Pulmonary artery endothelial cell (primary cell): ENCODE measurements at places on chromosomes 16 and 17.

- DNase-seq, result no peak
These were observed 234.4 kb downstream of the ZNF423 start for GRCh38 chr16:49621241-49622083.

DNA sequence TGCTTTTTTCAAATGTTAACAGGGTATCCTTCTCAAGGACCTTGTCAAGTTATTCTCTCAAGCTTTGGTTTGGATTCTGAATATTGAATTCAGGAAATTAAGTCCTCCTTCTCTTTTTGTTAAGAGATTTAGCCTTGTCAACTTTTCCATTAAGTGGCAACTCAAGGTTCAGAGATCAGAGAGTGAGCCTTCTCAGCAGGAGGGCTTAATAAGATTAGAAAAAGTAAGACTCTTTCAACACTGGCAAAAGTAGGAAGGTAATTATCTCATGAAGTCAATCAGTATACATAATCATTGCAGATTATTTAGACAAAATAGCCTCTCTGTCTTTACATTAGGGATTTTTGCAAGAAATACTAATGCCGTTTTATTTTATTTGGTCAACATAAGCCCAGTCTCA, 330.7 kb downstream of the KIF2B start:
- DNase-seq, result no peak

- DNase-seq, result no peak
These were observed 74.1 kb downstream of the SOCS1 start for GRCh38 chr16:11181899-11182279.

DNA sequence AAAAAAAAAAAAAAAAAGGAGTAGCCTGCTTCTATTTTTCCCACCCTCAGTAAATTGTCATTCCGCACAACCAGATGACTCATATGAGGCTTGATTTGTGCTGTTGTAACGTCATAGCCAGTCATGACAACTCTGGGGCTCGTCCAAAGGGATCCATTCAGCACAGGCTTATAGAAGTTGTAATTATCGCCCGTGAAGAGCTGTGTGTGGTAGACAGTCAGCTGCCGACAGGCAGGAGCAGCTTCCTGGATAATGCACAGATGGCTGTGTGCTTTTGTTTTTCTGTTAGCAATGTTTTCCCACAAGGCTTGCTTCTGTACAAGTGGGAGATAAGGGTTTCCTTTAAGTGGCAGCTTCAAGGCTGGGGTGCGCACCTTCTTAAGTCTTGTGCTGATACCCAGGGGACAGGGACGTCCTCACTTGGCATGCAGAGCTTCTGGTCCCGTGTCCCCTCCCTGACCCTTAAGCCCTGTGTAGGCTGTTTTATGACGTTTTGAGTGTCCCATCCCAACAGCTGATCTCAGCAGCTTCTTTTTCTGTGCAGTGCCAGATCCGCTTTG, 26.0 kb downstream of the SNX29 start:
- DNase-seq, result no peak

DNA sequence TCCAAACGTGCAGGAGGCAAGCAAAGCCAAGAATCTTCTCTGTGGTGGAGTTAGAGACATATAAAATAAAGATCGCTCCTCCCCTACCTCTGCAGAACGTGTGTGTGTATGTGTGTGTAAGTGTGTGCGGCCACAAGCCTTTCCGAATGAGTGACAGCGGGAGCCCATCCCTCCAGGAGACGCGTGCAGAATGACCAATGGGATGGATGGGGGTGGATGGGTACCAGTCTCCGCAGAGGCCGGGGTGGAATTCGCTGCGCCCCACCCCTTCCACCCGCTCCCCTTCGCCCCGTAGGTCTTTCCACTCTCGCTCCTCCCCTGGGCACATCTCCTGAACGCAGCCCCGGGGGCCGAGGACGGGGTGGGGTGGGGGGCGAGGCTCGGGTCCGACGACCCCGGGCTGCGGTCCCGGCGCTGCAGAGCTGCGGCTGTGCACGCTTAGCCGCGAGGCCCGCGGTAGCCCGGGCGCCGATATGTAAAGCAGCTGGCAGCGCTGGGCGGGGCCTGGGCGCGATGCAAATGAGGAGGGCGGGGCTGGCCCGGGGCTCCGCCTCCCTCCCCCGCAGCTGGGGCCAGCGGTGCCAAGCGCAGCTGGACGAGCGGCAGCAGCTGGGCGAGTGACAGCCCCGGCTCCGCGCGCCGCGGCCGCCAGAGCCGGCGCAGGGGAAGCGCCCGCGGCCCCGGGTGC, at the start of gene PRKCB:
Gene PRKCB, plus strand, starts transcription at position 594 of the 688 bp plus-strand sequence.
- no peak for DNase-seq

- DNase-seq, result no peak
These were observed 44.5 kb downstream of the VMP1 start for GRCh38 chr17:59751955-59752413.

- DNase-seq, result no peak
These were observed 13.9 kb downstream of the SNN start for GRCh38 chr16:11681976-11682654.

GRCh38 chr17:20304961-20305360, 162.4 kb downstream of the LGALS9B start:
- no peak for DNase-seq

GRCh38 chr16:86826941-86827340, 248.6 kb downstream of the FOXL1 start:
- no peak for DNase-seq

GRCh38 chr17:73042809-73043685, 49.4 kb downstream of the SLC39A11 start:
- no peak for DNase-seq

- DNase-seq, result no peak
These were observed 14.2 kb downstream of the SAP30BP start for GRCh38 chr17:75681289-75681688.

DNA sequence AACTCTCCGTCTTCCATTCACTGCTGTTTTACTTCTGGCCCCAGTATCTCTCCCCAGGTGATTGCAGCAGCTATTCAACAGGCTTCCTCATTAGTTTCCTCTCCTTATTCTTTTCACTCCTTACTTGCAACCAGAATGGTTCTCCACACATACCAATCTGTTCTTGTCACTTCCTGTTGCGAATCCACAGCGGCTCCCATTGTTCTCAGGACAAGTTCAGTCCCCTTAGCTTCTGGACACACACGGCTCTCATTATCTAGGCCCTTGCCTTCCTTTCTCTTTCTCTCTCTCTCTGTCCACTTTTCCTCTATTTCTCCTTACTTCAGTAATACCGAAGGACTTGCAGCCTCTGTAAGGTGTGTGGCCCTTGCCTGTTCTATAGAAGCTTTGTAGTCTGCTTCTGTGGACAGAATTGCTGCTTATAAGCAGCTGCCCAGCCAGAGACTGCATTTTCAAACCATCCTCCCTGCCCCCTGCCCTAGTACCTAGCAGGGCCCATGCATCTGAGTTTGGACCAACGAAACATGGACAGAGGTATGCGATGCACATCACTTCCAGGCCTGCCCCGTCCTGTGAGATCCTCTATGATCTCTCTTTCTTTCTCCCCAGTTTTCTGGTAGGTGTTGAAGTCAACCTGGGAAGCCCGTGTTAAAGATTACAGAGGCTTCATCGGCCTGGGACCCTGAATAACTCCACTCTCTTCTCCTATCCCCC, 45.7 kb downstream of the VAT1L start:
- DNase-seq, result peak; percentile 92

- no peak for DNase-seq
These were observed 308.2 kb upstream of the GOT2 start for GRCh38 chr16:59042301-59042700.

DNA sequence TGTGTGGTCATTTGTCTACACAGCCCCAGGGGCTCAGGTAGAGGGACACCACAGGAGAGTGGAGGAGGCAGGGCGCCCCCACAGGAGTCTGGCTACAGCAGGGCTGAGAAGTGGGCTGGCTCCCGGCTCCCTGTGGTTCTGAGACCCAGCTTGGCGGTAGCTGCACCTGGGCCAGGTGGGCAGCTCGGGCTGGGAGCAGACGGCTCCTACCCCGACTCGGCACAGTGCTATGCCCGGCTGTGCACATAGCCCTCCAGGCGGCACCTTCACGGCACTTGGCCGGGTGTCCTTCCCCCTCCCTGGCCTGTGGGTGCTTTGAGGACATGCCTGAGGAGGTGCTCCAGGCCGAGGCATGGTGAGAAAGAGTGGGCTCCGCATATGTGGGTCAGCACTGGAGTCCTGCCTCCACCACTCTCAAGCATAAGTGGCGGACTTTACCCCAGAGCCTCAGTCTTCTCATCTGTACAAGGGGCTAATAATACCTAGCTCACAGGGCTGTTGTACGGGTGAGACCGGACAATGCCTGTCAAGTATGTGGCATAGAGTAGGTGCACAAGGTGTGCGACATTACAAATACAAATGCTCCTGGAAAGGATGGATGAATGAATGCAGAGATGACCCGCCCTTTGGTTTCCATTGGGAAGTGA, 50.1 kb upstream of the JPH3 start:
- no peak for DNase-seq

GRCh38 chr16:57998992-57999365, 1.5 kb downstream of the ZNF319 start:
- DNase-seq, result no peak

GRCh38 chr17:63917646-63918045, 993 bp downstream of the GH1 start:
- no peak for DNase-seq

DNA sequence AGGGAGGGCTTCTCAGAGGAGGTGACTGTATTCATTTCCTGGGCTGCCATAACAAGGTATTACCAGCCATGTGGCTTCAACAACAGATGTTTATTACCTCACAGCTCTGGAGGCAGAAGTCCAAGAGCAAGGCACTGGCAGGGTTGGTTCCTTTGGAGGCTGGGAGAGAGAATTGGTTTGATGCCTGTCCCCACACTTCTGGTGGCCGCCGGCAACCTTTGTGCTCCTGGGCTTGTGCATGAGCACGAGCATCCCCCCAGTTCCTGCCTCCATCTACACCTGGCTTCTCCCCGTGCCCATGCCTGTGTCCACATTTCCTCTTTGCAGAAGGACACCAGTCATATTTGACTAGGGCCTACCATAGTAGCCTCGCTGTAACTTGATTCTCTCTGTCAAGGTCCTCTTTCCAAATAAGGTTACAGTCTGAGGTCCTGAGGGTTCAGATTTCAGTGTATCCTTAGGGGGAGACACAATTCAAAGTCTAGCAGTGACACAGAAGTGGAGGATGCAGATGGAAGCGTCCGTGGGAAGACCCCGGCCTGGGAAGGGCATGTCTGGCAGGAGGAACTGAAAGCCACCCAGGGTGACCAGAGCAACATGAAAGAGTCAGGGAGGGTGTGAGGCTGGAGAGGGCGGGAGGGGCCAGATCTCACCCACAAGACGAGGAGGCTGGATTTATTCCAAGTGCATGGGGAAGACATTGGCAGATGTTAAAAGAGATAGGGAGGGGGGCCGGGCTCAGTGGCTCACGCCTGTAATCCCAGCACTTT, 188.2 kb upstream of the HSBP1 start:
- no peak for DNase-seq

GRCh38 chr17:33390479-33391176, 97.5 kb upstream of the ASIC2 start:
- no peak for DNase-seq

GRCh38 chr17:60579090-60579489, 20.9 kb upstream of the PPM1D start:
- DNase-seq, result no peak

DNA sequence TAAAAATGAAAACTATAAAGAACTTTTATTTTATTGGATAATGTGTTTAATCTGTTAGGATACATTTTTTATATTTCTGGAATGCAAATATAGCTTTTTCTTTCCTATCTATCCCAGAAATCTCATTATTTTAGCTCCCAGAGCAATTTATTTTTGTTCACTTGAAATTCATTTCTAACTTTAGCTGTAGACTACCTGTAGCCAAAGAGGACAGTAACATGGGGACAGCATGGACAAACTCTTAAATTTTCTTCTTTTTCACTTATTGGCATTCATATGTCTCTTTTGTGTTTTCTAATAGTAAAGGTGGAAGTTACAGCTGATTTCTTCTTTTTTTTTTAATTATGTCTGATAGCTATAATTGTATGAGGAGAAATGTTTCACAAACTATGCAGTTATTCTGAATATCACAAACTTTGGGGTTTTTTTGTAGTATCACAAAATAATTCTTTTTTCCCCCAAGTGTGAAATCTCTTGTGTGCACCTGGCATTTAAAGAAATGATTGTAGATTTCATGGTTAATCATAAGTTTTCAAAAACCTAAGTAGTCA, 55.4 kb downstream of the VMP1 start:
- no peak for DNase-seq

GRCh38 chr16:20260215-20261009, 66.9 kb downstream of the GP2 start:
- no peak for DNase-seq

DNA sequence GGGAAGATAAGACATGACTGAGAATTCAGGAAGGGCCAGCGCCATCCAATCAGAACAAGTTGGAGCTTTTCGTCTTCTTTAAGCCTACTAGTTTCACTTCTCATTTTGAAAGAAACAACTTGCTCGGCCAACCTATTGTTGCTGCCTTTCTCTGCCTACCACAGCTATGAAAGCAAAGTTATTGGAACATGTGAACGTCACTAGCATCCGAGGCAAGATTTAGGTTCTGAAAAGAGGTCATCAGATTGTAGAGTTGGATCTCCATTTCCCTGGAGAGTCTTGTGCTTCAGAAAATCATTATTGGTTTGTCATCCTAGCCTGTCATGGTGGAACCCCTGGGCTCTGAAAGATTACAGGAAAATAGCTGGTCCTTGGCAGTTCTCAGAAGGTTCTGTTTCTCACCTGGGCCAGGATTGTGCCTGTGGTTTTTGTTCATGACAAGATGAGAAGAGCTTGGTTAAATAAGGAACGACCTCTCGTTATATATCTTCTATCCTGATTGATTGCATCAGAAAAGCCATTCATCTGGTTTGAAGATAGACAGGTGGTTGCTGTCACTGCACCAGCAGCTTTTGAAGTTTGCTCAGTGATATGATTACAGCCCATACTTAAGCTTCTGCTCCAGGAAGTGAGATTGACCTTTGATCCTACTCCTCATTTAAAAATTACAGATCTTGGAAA, 25.3 kb downstream of the CDH13 start:
- DNase-seq, result no peak

- DNase-seq, result no peak
These were observed 4.2 kb downstream of the ZNF689 start for GRCh38 chr16:30606004-30606403.

- DNase-seq, result no peak
These were observed 70.2 kb upstream of the ZNF750 start for GRCh38 chr17:82910041-82910481.

GRCh38 chr16:89431158-89431584, 59.2 kb downstream of the ANKRD11 start:
- no peak for DNase-seq

DNA sequence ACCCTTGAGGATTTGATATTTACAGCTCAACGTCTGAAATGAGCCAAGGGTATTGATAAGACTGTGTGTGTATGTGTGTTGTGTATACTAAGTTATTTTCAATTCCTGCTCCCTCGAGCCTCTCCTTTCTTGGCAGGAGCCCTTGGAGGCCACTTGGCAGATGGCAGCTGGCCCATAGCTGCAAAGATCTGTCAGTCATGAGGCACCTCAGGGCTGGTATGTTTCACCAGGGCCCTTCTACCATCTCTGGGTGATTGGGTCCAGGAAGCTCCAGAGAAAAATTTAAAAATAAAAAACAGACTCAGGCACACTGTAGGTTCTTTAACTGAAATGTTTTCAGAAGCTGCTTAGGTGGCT, 355.7 kb downstream of the HAPSTR1 start:
- DNase-seq, result no peak
